Fibroblast of skin of abdomen (primary cell): ENCODE measurements at places on chromosomes 11 and 22.

GRCh38 chr11:117794772-117795629 is 2.0 kb downstream of the DSCAML1 start:
- no peak for DNase-seq

DNA sequence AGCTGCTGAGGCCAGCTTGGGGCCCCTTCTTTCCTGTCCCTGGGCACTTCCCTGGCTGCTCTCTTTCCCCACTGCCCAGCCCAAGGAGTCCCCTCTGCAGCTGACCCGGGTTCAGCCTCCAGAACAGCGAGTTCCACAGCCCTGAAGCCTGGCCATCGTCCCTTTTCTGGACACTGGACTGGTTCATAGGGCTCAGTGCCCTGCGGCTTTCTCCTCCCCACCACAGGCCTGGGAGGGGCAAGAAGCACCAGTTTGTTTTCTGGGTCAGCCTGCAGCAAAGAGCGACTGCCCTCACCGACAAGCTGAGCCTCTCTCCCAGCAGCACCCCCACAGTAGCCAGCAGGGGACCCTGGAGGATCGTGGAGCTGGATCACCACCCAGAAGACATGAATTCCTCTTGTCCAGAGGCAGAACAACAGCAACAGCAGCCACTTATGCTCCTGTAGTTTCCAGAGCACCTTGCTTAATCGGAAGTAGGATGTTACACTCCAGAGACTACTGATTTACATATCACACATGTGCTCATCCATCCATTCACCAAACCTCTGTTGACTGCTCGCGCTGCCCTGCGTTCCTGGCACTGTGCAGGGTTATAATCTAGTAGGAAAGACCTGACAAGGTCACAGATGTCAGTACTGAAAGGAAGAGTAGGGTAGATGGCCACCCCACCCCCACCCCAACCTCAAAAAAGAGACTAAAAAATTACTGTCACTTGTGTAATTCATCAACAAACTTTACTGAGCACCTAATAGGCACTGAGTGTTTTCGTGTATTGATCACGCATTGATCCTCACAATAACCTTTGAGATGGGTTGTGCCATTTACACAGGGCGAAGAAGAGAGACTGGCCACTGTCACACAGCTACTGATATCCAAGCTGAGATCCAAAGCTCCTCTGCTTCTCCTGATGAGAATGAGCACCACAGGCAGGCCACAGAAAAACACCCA is 13.0 kb upstream of the CXCR5 start:
- DNase-seq, result no peak

GRCh38 chr22:49282596-49282995 is 545.1 kb downstream of the BRD1 start:
- no peak for DNase-seq

- DNase-seq, result no peak
Measured at GRCh38 chr11:110837603-110838002, 125.4 kb upstream of the ARHGAP20 start.

DNA sequence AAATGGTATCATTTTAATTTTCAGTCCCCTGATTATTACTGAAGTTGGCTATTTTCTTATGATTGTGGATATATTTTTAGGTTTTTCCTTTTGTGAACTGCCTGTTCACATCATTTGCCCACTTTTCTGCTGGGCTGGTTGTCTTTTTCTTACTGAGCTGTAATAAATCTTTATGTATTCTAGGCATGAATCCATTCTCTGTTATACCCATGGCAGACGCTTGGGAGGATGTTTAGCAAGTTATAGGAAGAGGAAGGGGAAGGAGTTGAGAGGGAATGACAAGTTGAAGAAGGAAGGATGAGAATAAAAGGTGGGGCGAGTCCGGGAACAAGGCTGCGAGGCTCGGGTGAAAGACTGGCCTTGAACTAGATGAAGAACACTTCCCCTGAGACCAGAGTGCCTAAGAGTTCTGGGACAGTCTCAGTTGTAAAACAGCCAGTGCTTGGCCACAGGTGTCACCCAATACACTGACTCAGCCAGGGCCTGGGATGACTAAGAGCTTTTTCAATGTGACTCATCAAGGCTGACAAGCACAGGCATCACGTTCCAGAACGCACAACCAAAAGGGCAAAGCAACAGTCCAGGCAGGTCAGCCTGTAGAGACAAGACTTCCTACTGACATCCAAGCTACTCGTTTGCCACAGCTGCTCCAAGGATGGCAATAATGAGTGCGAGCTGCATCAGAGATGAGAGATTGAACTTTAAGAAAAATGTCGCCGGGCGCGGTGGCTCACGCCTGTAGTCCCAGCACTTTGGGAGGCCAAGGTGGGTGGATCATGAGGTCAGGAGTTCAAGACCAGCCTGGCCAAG is 35.2 kb downstream of the LRFN4 start:
- DNase-seq, result peak; percentile 87

DNA sequence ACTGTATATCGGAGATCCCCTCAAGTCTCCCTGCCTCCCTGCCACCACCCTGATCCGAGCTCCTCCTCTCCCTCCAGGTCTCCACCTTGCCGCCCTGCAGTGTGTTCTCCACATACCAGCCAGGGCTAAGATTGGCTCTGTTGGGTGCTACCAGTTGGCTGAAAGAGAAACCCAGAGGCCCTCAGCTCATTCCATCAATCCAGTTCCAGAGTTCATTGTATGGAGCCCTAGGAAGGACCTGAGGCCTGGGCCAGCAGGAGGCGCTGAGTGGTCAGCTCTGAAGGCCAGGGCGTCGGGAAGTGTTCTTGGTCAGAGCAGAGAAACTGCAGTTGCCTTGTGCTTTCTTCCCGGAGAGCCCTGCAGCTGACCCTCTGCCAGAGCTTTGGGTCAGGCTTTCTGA is 2.2 kb upstream of the TOP3B start:
- no peak for DNase-seq

DNA sequence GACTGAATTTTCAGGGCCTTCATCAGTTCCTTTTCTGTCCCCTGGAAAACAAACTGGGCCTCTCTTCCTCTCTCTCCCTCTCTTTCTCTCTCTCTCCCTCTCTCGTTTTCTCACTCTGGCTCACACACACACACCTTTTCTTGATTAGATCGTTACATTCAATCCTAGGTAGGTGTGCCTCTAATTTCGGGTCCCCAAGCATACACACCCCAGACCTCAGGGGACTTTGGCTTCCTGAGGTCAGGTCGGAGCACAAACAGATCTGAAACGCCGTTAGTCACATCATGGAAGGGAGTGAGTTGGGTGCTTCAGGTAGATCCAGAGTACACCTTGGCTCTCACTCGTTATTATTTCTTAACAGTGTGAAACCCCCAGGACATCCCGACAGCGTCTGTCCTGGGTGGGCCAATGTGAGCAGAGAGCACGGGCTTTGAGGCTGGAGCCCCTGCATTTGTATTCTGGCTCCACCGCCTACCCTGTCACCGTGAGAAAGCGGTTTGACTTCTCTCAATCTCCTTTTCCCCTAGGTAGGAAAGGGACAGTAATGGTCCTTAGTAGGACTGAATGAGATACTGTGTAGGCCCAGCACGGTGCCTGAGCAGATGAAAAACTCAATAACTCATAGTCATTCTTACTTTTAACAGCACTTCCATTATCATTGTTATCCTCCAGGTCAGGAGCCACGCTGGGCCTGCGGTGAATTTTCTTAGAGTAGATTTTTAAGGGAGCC is 37.3 kb upstream of the POU2AF1 start:
- DNase-seq, result no peak

DNA sequence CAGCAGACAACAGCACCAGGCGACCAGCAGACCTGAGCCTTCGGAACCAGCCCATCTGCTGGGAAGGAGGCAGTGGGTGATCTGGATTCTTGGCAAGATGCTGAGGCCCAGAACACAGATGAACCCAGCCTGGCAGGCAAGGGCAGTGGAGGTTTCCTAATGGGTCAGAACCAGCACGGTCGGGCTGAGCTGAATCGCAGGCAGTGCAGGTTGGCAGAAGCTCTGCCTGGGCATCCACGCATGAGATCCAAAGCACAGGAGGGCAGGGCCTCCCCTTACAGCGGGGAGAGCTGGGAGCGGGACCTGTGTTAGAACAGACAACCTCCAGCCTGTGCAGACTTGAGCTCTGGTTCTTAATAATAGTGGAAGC is 47.5 kb downstream of the DSCAML1 start:
- DNase-seq, result no peak

GRCh38 chr11:77658213-77659013 is 20.8 kb upstream of the CLNS1A start:
- DNase-seq, result peak; percentile 69

DNA sequence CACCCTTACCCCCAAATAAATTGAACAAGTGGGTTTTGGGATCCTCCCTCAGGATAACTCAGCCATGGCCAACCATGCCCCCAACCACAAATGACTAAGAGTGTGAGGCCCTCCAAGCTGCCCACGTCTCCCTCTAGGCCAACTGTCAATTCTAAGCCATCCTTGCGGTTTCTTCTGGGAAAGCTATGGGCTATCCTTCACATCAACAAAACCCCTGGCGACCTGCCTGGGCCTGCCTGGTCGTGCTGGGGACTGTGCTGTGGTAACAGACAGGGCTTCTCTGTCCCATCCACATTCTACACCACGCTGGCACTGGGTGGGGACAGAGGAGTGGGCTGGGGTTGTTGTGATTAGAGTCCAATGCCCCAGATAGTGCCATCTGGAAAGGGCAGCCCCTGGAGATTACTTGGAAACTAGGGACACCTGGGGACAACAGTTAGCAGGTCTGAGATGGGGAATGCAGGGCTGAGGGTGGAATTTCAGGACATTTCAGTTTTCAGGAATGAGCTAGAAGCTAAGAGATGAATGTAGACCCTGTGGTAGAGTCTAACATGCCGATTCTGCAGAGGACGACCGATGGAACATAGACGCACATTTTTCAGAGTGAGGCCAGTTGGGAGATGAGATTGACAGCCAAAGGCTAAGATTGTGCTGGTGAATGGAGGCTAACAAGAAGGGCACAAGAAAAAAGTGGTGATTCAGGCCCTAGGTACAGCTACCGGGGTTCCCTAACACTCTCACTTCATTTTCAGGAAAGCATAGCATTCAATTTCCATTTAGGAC is 131.9 kb downstream of the RASSF10 start:
- DNase-seq, result no peak

- no peak for DNase-seq
Measured at GRCh38 chr11:120226714-120227113, 13.2 kb upstream of the POU2F3 start.

- DNase-seq, result no peak
Measured at GRCh38 chr22:44335903-44336803, 23.4 kb upstream of the SHISAL1 start.

DNA sequence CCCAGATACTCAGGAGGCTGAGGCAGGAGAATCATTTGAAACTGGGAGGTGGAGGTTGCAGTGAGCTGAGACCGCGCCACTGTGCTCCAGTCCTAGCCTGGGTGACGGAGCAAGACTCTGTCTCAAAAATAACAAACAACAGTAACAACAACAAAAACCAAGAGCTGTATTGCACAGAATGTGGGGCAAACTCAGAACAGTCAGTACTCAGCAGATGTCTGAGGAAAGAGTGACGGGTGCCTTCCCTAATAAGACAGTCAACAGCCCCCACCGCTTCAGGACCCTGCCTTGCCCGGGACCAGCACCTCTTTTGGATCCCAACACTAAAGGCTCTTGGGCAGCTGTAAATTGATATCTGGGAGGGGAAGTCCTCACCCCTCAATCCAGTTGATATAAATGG is 40.3 kb downstream of the RIBC2 start:
- DNase-seq, result no peak

GRCh38 chr11:95570845-95571244 is 218.7 kb downstream of the FAM76B start:
- DNase-seq, result no peak

DNA sequence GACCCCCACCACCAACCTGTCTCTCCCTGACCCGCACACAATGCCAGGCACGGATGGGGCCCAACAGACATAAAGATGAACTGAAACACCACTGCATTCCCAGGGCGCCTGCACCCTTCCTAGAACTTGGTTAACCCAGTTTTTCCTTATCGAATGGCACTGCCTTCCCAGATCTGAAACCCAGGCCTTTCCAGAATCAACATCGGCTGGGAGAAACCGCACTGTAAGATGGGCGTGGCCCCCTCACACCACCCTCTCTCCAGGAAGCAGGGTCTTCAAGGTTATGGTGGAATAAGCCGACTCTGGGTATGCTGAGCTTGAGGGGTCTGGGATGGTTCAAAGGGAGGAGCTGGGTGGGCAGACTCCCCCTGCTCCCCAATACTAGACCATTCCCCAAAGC is 23.1 kb downstream of the LRFN4 start:
- DNase-seq, result no peak

GRCh38 chr11:86575208-86575855 is 97.1 kb downstream of the ME3 start:
- peak; percentile 36 for DNase-seq

DNA sequence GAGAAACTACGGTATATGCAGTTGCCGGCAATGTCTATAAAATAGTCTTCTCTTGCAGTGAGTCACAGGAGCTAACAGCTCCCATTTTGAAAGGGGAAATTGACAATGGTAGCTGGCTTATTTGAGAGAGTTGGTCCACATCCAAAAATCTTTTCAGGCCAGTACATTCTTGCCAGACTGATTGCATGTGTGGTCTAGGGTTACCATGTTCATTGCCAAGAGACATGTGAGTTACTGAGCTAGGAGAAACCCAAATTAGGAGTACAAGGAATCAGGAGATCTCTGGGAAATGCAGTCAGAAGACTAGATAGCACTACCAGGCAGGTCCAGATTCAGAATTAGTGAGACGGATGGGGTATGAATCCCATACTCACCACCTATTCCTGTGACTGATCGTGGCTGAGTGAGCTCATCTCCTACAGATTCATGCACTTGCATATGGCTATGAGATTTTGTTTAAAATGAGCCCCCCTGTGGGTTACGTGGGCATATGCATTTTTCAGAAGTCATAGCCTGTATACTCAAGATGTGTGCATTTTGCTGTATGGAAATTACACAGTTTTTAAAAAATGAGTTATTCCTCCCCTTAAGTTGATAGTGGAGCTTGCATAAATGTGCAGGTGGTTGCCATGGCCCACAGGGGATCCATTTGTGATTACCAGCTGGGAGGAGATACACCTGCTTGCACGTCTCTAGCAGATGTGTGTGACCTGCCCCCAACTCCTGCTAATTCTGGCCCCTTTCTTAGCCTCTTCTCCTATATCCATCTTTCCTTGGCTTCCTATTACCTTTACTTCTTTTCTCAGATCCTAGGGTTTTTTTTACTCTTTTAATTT is 102.7 kb downstream of the COMMD9 start:
- peak; percentile 82 for DNase-seq

DNA sequence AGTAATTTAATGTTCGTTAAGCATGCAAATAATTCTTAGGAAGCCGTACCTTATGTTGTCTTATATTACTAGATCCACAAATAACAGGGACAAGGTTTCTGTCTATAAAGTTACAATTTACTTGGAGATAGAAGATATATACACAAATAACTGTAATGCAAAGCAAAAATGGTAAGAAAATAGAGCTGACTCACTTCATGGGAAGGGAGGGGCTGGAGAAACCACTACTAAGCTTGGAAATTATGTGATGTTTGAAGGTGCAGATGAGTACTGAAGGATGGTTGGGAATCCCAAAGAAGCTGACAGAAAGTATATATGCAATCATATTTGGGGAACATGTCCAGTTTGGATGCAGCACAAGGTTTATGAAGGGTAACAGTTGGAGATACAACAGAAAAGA is 4.0 kb downstream of the NPAT start:
- DNase-seq, result no peak
